ENCODE measurements at places on chromosomes 3 and 15. TPM values are rescaled to one million over a fixed set of nuclear protein-coding genes. Genes with fewer than 3 reads are reported as not detected.

XCR1 gene
- total RNA-seq, result not detected

DNA sequence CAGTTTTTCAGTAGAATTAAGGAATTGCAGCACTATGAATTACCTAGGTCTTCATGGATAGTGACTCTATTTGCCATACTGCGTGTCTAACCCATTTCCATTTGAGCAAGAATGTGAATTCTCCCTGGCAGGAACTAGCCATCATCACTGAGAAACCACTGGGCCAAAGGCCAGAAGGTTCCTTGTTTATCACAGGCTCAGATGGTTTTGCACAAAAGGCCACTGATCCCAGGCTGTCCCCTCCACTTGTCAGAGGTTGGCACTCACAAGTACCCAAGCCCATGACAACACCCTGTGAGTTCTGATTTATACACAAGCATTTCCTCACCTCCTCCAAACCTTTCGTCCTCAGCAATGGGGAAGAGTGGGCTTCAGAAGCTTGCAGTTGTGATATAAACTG lies 131.8 kb downstream of the FOXB1 start:
- no peak overlapping the region for H3K4me3 ChIP-seq
- no peak for DNase-seq
- H3K4me1 ChIP-seq, result no peaks in the 10 kb centered on the region
- no peaks in the 10 kb centered on the region for H3K36me3 ChIP-seq

- no peaks in the 10 kb centered on the region for H3K27me3 ChIP-seq
- no peak overlapping the region for H3K4me3 ChIP-seq
- H3K27ac ChIP-seq, result no peak overlapping the region
- peaks cover 3% of the 10 kb centered on the region for H3K36me3 ChIP-seq
Measured at GRCh38 chr3:58336135-58336882, 3.6 kb downstream of the PXK start.

TPM1 gene
- total RNA-seq, result 13,965 TPM

GRCh38 chr3:106850437-106850836 lies 526.8 kb upstream of the CCDC54 start:
- no peaks in the 10 kb centered on the region for H3K36me3 ChIP-seq
- H3K27ac ChIP-seq, result no peak overlapping the region

CPNE9 gene
- not detected for total RNA-seq

SAXO2 gene
- total RNA-seq, result 2.0 TPM

- H3K4me1 ChIP-seq, result no peaks in the 10 kb centered on the region
- H3K27me3 ChIP-seq, result no peaks in the 10 kb centered on the region
- H3K27ac ChIP-seq, result no peak overlapping the region
- DNase-seq, result no peak
Measured at GRCh38 chr3:107781253-107781652, 258.5 kb downstream of the BBX start.

DNA sequence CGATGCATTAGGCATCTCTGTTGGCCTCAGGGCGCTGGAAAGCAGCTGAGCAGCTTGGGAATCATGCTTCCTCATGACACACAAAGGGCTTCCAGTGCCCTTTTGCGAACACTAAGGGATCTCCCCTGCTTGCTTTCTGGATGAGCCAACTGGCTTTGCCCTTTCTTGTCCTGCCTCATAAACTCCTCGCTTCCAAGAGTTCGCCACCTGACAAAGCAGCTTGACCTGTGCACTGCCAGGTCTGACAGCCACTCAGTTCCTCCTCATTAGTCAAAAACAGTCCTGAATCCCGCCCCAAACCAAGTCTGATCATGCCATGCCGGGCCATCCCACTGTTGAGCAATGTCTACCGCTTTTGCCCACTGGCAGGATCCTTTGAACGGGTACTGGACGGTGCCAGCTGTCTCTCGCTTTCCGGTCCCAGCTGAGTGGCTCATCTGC lies 265.4 kb upstream of the LYSMD4 start:
- DNase-seq, result no peak
- no peak overlapping the region for H3K27ac ChIP-seq
- H3K36me3 ChIP-seq, result no peaks in the 10 kb centered on the region

KBTBD8 gene
- 9.1 TPM for total RNA-seq

- DNase-seq, result no peak
- no peaks in the 10 kb centered on the region for H3K27me3 ChIP-seq
- no peaks in the 10 kb centered on the region for H3K36me3 ChIP-seq
- H3K4me3 ChIP-seq, result no peak overlapping the region
- no peaks in the 10 kb centered on the region for H3K4me1 ChIP-seq
Measured at GRCh38 chr3:76930712-76931111, 109.2 kb upstream of the ROBO2 start.

LINGO1 gene
- 1.1 TPM for total RNA-seq

DNA sequence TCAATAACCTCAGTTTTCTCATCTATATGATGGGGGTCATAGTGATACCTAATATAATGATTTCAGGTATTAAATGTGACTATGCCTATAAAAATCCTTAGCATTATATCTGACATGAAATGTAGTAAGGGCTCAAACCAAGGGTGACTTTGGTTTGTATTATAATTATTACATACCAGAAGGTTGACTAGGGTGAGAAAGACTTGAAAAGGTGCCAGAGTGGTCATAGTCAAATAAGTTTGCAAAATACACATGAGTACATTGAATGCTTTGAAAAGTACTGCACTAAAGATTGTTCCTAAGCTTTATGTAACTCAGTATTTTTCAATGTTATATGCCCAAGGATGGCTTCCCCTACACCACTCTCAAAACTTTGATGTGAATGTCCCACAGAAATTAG lies 297.2 kb downstream of the ARPP21 start:
- DNase-seq, result no peak
- H3K36me3 ChIP-seq, result no peaks in the 10 kb centered on the region
- no peak overlapping the region for H3K4me3 ChIP-seq
- H3K27ac ChIP-seq, result no peak overlapping the region

C3orf85 gene
- not detected for total RNA-seq

DNA sequence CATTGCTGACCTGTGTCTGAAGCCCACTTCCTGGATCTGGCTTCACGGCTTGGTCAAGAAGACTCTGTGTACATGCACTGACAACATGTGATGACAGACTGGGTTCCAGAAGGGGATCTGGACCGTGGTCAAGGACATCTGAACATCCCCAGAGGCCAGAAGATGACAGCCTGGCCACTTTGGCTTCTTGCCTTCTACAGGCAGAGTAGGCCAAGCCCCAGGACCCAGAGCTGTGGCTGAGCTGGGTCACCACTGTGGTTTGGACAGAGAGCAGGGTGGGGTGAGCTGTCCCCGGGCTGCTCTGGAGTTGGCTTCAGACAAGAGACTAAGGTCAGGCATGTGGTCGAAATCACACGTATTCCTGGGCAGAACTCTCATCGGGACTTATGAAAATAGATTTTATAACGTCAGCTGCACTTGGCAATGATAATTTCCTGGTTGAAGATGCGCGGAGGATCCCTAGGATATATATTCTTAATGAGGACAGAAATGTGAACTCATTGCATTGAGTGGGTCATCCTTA lies 114.1 kb upstream of the FRMD4B start:
- H3K4me1 ChIP-seq, result peaks cover 34% of the 10 kb centered on the region
- DNase-seq, result peak; percentile 54
- H3K27ac ChIP-seq, result peak overlapping the region; percentile 38
- H3K36me3 ChIP-seq, result no peaks in the 10 kb centered on the region
- no peak overlapping the region for H3K4me3 ChIP-seq

GRCh38 chr15:59828263-59828662 lies 139.1 kb upstream of the BNIP2 start:
- no peaks in the 10 kb centered on the region for H3K36me3 ChIP-seq
- H3K27ac ChIP-seq, result no peak overlapping the region
- peaks cover 7% of the 10 kb centered on the region for H3K27me3 ChIP-seq
- no peak for DNase-seq

GRCh38 chr15:78625606-78626280 lies 4.9 kb upstream of the CHRNA3 start:
- H3K27ac ChIP-seq, result no peak overlapping the region
- no peaks in the 10 kb centered on the region for H3K4me1 ChIP-seq
- DNase-seq, result no peak
- no peaks in the 10 kb centered on the region for H3K36me3 ChIP-seq
- H3K27me3 ChIP-seq, result peaks cover 61% of the 10 kb centered on the region

DNA sequence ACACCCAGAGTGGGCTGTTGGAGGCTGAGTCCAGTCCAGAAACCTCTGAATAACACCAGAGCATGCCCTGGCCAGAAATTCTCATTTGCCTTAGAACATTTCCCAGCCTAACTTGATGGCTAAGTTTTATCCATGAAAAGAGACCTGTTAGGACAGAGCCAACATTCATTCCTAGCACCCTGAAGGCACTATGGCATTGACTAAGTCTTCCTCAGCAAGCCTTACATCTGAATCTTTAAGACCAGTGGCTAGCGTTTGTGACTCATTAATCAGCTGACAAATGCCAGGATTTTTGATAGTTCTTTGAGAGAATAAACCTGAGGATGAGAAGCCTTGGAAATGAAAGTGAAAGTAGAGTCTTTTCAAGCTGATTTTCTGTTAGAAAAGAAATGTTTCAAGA lies 1087.1 kb upstream of the ALCAM start:
- no peak for DNase-seq
- H3K27ac ChIP-seq, result no peak overlapping the region
- H3K4me3 ChIP-seq, result peak overlapping the region; percentile 20
- H3K36me3 ChIP-seq, result no peaks in the 10 kb centered on the region
- no peaks in the 10 kb centered on the region for H3K4me1 ChIP-seq

FANCD2OS gene
- not detected for total RNA-seq

DNA sequence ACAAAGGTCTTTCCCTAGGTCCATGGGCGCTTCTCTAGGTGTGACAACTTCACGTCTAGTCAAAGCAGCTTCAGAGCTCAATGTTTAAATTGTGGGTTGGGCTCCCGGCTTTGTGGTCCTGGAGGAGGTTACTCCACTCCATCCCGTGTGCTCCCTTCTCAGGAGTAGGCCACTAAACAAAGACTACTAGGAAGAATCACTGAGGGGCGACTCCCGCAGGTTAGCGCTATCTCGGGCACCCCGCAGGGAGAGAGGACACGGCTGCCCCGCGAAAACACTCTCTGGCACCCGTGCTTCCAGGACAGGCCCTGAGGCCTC lies 500 bp downstream of the PARP6 start:
- no peak for DNase-seq
- no peaks in the 10 kb centered on the region for H3K36me3 ChIP-seq
- no peaks in the 10 kb centered on the region for H3K27me3 ChIP-seq
- peak overlapping the region; percentile 94 for H3K4me3 ChIP-seq

DNA sequence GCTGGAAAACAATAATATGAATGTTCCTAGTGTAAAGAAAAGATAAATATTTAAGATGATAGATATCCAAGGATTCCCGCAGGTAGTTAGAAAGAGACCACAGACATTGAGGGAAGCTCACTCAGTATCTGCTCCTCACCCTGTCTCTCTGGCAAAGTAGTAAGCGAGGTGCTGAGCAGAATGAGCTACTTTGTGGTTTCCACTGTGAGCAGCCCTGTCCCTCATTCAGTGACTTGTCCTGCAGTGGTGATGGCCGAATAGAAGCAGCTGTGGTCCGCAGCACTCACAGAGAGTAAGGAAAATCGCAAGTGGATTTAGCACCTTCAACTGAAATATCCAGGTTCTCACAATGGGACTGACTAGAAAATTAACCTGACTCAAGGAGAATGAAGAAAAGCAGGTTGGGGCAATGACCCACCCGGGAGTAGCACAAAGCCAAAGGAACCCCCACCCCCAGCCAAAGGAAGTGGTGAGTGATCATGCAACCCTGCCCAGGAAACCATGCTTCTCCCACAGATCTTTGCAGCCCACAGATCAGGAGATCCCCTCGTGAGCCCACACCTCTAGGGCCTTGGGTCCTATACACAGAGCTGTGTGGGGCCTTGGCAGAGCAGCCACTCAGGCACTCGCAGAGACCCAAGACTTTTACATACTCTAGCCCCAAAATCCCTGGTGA lies 21.8 kb upstream of the SLC25A38 start:
- H3K36me3 ChIP-seq, result no peaks in the 10 kb centered on the region
- DNase-seq, result no peak
- no peak overlapping the region for H3K4me3 ChIP-seq
- H3K27ac ChIP-seq, result no peak overlapping the region

- DNase-seq, result no peak
- H3K4me3 ChIP-seq, result no peak overlapping the region
- no peaks in the 10 kb centered on the region for H3K27me3 ChIP-seq
- no peak overlapping the region for H3K27ac ChIP-seq
- H3K4me1 ChIP-seq, result peaks cover 7% of the 10 kb centered on the region
Measured at GRCh38 chr15:40354408-40355171, 3.4 kb upstream of the DISP2 start.

DNA sequence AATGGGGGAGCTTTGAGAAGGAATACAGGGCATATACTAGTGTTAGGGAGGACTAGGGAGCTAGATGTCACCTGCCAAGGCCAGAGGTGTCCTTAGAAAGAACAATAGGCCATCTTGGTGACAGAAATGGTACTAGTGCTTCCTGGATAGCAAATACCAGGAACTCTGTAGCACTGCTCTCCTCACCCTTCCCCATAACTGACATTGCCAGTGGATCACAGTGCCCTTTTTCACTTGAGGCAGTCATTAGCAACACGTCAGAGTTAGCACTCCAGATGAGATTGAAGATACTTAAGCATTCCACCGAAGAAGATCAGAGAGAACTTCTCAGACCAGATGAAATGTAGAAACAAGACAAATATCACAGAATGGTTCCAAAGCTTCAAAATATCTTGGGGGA lies 103.1 kb upstream of the PDZRN3 start:
- H3K4me3 ChIP-seq, result no peak overlapping the region
- no peaks in the 10 kb centered on the region for H3K36me3 ChIP-seq
- DNase-seq, result no peak
- no peak overlapping the region for H3K27ac ChIP-seq
- no peaks in the 10 kb centered on the region for H3K27me3 ChIP-seq

ASB14 gene
- total RNA-seq, result 17.1 TPM

SLC6A6 gene
- total RNA-seq, result 66.0 TPM

GRCh38 chr3:160811237-160811548 lies 55.2 kb downstream of the PPM1L start:
- no peaks in the 10 kb centered on the region for H3K27me3 ChIP-seq
- H3K4me1 ChIP-seq, result peaks cover 49% of the 10 kb centered on the region
- H3K36me3 ChIP-seq, result no peaks in the 10 kb centered on the region
- H3K27ac ChIP-seq, result peak overlapping the region; percentile 31

GRCh38 chr3:97177242-97177641 lies 362.8 kb downstream of the EPHA6 start:
- H3K4me1 ChIP-seq, result no peaks in the 10 kb centered on the region
- no peaks in the 10 kb centered on the region for H3K27me3 ChIP-seq
- no peak for DNase-seq
- no peak overlapping the region for H3K27ac ChIP-seq
- H3K36me3 ChIP-seq, result no peaks in the 10 kb centered on the region
- no peak overlapping the region for H3K4me3 ChIP-seq

RNU5B-1 gene
- total RNA-seq, result not detected

DNA sequence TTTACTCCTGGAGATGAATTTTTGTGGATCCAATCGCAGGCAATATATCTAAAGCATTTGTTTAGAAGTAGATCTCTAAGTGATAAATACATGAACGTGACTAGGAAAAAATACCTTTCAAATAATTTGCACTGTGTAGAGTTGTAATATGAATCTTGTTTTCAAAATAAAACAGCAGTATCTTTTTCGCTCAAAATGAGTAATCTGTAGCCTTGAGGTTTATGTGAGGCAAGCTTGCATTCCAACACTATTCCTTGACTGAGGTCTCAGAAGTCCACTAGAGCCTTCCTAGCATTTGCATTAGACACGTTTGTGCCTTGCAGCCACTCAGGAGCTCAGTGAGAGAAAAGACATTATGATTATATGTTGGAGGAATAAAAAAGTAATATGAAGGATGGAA lies 138.3 kb upstream of the ROBO1 start:
- H3K36me3 ChIP-seq, result no peaks in the 10 kb centered on the region
- H3K27me3 ChIP-seq, result no peaks in the 10 kb centered on the region
- H3K4me1 ChIP-seq, result no peaks in the 10 kb centered on the region
- no peak overlapping the region for H3K27ac ChIP-seq
- H3K4me3 ChIP-seq, result no peak overlapping the region
- DNase-seq, result no peak

GRCh38 chr3:69445024-69445423 lies 59.1 kb upstream of the FRMD4B start:
- H3K27ac ChIP-seq, result no peak overlapping the region
- no peaks in the 10 kb centered on the region for H3K36me3 ChIP-seq
- no peak for DNase-seq
- peak overlapping the region; percentile 24 for H3K4me3 ChIP-seq
